ENCODE measurements at places on chromosomes 3 and 15.

- DNase-seq: no peak
Observed at GRCh38 chr3:3085782-3086181, 24.4 kb downstream of the IL5RA start.

DNA sequence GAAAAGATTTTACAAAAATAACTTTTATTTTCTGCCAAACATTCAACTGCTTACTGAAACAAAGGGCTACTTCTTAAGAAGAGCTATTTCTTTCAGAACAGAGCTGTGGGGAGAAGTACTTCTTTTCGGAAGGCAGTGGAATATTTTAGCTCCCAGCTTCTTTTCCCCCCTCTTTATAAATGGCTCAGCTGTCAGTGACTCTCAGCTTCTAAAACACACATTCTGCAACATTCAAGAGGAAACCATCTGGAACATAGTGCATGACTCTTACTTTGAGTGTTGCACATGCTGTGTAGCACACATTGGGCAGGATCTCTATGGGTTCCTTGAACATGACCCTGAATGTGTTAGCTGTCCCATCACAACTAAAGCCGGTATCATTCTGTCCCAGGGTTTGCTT, 7.0 kb upstream of the C15orf40 start:
- no peak for DNase-seq

GRCh38 chr3:11739123-11739522, 95.4 kb upstream of the VGLL4 start:
- DNase-seq: no peak

GRCh38 chr3:155778462-155778861, 27.6 kb downstream of the C3orf33 start:
- DNase-seq: no peak

DNA sequence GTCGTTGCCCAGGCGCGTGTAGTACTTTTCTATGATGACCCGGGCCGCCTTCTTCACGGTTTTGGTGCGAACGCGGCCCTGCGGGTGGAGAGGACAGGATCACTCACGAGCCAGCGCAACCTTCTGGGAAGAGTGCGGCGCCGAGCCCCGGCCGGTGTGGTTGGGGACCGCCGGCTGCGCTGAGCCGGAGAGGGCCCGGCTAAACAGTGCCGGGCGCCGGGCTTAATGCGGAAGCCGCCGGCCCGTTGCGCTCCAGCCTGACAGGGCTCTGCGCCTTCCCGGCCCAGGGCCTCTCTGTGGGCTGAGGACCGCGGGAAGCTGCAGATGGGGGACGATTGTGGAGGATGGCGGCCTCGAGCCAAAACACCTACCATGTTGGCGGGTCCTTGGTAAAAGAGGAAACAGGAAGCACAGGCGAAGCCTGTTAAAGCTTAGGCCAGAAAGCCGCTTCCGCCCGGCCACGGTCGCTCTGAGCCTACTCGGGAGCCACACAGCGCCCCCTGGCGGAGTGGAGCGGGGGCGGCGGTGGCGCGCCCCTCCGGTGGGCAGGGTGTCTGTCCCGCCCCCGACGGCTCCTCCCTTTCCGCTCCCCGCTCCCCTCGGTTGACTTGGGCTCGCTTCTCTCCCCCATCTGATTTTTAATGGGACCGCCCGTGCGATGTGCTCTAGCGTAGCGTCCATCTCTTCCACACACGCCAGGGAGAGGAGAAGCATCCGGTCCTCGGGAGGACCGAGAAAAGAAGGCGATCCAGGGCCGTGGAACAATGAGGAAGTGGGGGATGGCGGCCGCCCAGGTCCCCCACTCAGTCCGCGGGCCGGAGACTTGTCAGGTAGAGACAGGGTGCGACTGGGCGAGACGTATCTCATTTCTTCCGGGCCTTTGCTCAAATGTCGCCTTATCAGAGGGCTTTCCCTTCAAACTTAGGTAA, at the start of gene RPS17:
Gene RPS17 (minus strand): TSS at position 403 of the 929 bp plus-strand sequence. CDS start 29 bp downstream, at position 374.
- peak; percentile 97 for DNase-seq

- no peak for DNase-seq
Observed at GRCh38 chr3:176953106-176954060, 243.9 kb downstream of the TBL1XR1 start.

DNA sequence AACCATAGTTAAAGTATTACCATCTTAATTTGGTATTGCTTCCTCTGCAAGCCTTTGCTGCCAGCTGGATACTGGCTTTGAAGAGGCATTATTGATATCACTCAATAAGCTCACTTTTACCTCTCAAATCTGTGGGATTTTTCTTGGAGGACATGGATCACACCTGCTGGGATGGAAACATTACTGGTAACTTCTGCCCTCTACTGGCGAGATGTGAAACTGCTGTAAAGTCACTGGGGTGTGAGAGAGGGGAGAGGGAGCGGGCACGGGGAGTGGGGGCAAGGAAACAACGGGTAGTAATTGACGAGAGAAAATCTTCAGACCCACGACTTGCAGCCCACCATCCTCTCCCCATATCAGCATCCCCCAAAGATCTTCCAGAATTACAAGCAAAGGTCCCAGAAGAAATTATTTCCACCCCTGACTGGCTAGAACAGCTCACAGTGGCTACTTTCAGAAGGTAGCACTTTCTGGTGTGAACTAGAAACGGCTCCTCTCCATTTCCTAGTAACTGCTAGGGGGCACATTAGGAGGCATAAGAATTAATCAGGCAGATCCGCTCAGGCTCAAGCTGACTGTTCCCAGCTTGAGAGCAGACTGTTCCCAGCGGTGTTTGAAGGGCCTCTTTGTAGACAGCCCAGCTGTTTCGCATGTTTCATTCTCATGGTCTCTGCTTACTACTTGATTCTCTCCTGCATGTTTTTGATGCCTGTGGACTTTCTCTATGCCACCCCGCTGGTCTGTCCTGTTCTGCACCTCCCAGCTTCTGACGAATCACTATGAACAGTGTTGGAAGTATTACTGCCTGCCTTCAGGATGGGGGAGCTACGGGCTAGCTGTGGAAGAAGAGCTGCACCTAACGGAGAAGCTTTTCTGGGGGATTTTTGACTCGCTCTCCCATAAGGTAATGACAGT, 230.4 kb upstream of the CHRM5 start:
- DNase-seq: peak; percentile 35

GRCh38 chr3:53342353-53342752, 5.0 kb downstream of the DCP1A start:
- no peak for DNase-seq

GRCh38 chr15:34490417-34491193, 53.0 kb upstream of the GOLGA8A start:
- no peak for DNase-seq

GRCh38 chr15:50075319-50075718, 43.7 kb downstream of the ATP8B4 start:
- no peak for DNase-seq

DNA sequence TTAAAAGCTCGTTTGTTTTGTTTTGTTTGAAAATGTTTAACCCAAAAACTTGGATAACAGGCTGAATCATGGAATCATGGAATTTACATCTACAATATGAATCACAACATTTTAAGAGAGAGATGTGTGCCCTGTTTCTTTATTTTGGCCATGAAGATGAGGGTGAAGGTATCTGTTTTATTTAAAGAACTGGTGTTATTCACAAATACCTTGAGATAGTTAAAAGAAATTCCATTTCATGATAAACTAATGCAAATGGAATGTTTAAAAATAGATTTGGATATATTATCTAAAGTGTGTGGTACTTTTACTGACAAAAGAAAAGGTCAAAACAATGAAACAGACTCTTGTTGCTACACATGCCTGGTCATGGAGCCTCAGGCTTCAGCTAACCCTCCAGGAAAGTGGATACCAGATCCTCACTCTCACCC, 486.0 kb upstream of the CFAP20DC start:
- no peak for DNase-seq

- DNase-seq: no peak
Observed at GRCh38 chr15:70752193-70752635, 11.1 kb downstream of the UACA start.

- DNase-seq: peak; percentile 23
Observed at GRCh38 chr3:11379238-11379823, 107.1 kb downstream of the ATG7 start.

- no peak for DNase-seq
Observed at GRCh38 chr3:34361921-34362320, 563.5 kb downstream of the PDCD6IP start.

DNA sequence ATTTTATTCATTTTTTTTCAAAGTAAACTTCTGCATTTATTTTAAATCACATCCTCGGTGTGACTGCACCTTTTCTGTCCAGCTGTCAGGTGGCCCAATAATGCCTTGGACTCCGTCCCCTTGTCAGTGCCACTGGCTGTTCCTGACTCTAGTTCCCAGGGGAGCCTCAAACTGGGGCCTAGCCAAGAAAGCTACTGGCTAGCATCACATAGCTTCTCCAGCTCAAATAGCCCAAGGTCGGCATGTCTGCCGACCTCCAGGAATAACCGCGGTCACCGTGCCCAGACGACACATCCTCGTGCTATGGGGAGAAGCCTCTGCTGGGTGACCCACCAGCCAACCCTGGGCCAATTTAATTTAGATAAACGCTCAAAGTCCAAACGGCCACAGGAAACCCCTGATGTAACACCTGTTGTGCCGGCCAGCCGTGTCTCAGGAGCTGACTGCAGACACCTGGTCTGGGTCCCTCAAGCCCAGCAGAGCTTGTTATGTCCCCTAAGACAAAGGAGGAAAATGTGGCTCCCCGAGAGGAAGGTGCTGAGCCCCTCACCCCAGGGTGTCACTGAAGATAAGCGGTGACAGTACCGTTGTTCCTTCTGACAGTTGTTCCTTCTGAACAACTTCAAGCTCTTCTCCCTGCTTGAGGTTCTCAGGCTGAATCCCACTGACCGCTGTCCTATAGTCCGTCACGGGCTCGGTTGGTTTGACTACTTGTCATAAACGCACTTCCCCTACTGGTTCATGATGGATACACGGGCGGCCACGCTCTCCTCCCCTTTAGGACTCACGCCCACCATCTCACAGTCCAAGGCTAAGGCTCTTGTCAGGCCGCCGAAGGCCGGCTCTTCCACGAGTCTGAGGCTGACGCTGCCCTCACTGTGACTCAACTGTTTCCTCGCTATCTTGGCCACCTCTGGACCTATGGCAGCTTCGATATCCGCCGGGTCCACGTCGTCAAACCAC, 126.2 kb downstream of the KLF13 start:
- DNase-seq: no peak

DNA sequence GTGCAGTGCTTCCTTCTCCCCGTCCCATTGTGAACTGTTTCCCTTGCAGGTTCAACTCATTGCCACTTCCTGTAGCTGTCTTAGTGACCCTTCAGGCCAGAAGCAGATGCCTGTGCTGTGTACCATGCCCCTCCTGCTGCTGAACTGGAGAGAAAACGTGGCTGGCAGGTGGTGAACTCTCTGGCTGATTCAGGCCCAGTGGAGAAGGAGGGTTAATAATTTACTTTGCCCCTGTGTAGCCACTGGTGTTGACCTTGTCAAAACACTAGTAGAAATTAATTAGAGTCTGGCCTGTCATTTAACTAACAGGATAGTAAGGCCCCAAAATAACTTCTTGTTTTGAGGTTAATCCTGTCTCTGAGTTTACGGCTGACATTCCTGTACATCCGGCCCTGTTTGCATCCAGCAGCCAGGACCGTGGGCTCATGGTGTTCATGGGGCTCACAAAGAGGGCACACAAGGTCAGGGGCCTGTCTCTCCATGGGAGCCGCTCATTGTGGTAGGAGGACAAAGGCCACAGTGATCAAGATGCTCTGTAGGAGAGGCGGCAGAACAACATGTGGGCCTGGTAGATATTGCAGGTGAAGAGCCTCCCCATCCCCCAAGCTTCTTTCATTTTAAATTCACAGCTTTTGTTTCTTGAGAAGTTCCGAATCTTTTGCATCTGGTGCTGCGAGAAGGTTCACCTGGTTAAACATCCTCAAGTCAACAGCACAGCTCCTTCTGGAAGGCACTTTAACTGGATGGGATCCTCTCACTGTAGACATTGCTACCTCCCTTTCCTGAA, 101.6 kb downstream of the CGNL1 start:
- DNase-seq: peak; percentile 37

- DNase-seq: no peak
Observed at GRCh38 chr15:36598529-36599177, 19.2 kb downstream of the CDIN1 start.

- no peak for DNase-seq
Observed at GRCh38 chr15:89107984-89108383, 19.7 kb downstream of the ABHD2 start.

DNA sequence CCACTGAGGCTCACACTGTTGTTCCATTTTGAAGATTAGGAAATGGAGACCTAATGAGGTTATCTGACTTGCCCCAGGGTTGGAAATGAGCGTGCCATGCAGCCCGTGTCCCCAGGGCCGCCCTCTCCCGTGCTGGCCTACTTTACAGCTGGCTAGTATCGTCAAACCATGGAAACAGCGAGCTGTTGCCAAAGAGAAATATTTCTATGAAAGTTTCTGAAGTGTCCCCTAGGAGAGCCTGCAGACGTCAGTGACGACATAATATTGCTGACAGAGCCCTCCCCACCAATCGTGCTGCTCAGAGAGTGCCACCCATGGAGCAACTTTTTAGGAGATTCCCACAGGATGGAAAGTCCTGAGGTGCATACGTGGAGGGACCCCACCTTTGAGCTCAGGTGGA, 11.2 kb upstream of the FAM174B start:
- no peak for DNase-seq

DNA sequence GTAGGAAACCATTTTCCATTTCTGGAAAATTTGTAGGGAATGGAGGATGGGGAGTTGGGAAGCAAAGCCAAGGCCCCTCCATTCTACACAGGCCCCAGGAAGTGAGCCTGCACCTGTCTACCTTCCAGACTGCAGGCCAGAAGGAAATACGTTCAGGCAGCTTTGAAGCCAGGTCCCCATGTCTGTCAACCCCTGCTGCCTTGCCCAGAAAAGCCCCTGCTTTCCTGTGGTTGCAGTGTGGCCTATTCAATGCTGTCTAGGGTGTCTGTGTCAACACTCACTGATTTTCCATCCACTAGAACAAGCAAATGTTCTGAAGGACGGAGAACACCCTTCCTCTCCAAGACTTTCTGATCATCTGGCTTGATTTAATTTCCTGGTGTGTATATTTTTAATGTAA, 281.9 kb downstream of the TLE3 start:
- DNase-seq: no peak

DNA sequence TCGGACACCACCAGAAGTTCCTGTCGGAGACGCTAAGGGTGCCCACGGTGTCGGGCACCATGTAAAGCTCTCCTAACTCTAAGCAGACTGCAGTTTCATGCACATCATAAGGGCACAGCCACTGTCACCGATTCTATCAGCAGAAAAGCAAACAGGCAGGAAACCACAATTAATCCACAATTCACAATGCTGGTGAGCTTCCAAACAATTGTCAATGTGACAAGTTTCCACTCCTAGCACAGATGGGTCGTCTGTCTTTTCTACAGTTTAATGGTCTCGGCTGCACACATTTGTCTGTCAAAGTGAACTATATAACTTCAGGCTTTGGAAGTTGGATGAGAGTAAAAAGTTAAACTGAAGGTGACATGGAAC, 8.8 kb upstream of the OCA2 start:
- no peak for DNase-seq

GRCh38 chr3:13193320-13194284, 120.4 kb upstream of the IQSEC1 start:
- DNase-seq: no peak

- DNase-seq: peak; percentile 71
Observed at GRCh38 chr3:36944012-36944640, 728 bp downstream of the TRANK1 start.

GRCh38 chr3:172530566-172530965, 7.3 kb upstream of the TNFSF10 start:
- no peak for DNase-seq
